ENCODE measurements at places on chromosomes 6 and 20. TPM values are rescaled to one million over a fixed set of nuclear protein-coding genes. Genes with fewer than 3 reads are reported as not detected.

ARFGEF3 gene
- polyA plus RNA-seq, result 10.4 TPM

BFSP1 gene
- polyA plus RNA-seq, result 0.38 TPM

LINC00237 gene
- polyA plus RNA-seq, result not detected

TULP4 gene
- polyA plus RNA-seq, result 29.7 TPM

ALDH8A1 gene
- 1.2 TPM for polyA plus RNA-seq

MAPK13 gene
- 0.69 TPM for polyA plus RNA-seq

LCA5 gene
- polyA plus RNA-seq, result 7.2 TPM

HCRTR2 gene
- polyA plus RNA-seq, result not detected

PHACTR3 gene
- polyA plus RNA-seq, result 15.5 TPM

ADGRF4 gene
- not detected for polyA plus RNA-seq

GSS gene
- 18.9 TPM for polyA plus RNA-seq

SULF2 gene
- 288 TPM for polyA plus RNA-seq

CCN5 gene
- polyA plus RNA-seq, result not detected

PRL gene
- not detected for polyA plus RNA-seq

SOBP gene
- 13.2 TPM for polyA plus RNA-seq

PEX7 gene
- polyA plus RNA-seq, result 28.9 TPM

ARMH2 gene
- polyA plus RNA-seq, result not detected

PABPC1L gene
- polyA plus RNA-seq, result 1.1 TPM

NRM gene
- polyA plus RNA-seq, result 0.53 TPM

NRSN2 gene
- polyA plus RNA-seq, result 111 TPM

FAM83D gene
- polyA plus RNA-seq, result 14.7 TPM

TOX2 gene
- not detected for polyA plus RNA-seq

GPX5 gene
- polyA plus RNA-seq, result not detected

SLC2A4RG gene
- 0.93 TPM for polyA plus RNA-seq

TMEM74B gene
- 1.9 TPM for polyA plus RNA-seq

BANF2 gene
- 21.1 TPM for polyA plus RNA-seq

PXDC1 gene
- polyA plus RNA-seq, result not detected

SAYSD1 gene
- 6.7 TPM for polyA plus RNA-seq

MAFB gene
- polyA plus RNA-seq, result 1.7 TPM

SRMS gene
- polyA plus RNA-seq, result not detected
